SIG-M5 (cell line): ENCODE measurements at places on chromosomes 2 and 18.

DNA sequence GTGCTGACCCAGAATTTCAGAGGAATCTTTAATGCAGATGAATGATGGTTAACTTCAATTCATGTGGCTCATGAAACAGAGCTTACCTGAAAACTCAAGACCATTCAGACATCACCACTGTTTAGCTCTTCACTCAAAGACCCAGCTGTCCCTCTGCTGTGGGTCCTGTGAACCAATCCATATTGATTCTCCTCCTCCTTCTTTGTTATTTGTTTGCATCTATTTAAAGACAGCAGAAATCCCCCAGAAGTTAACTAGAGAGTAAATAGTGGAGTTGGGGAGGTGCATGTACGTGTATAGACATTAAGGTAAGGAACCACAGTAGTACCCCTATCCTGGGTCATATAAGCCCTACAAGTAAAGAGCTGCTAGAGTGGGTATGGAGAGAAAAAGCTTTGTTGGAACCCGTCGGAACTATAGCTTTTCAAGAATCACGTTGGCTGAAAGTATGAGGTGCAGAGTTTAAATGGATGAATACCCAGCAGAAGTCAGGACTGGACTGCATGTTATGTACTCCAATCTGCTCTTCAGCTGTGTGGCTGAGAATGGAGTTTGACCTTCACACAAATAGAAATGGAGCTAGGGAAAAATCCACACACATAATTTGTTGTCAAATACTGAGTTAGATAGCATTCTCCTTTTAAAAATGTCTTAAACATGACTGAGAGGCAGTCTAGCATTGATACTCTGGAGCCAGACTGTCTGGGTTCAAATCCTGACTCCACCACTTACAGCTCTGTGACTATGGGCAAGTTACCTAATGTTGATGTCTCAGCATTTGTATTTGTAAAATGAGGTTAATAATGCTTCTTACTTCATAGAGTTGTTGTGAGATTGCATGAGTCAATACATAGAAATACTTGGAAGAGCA is 81.7 kb upstream of the HK2 start:
- no peak for DNase-seq

GRCh38 chr2:234676783-234677450 is 180.0 kb upstream of the ARL4C start:
- no peak for DNase-seq

DNA sequence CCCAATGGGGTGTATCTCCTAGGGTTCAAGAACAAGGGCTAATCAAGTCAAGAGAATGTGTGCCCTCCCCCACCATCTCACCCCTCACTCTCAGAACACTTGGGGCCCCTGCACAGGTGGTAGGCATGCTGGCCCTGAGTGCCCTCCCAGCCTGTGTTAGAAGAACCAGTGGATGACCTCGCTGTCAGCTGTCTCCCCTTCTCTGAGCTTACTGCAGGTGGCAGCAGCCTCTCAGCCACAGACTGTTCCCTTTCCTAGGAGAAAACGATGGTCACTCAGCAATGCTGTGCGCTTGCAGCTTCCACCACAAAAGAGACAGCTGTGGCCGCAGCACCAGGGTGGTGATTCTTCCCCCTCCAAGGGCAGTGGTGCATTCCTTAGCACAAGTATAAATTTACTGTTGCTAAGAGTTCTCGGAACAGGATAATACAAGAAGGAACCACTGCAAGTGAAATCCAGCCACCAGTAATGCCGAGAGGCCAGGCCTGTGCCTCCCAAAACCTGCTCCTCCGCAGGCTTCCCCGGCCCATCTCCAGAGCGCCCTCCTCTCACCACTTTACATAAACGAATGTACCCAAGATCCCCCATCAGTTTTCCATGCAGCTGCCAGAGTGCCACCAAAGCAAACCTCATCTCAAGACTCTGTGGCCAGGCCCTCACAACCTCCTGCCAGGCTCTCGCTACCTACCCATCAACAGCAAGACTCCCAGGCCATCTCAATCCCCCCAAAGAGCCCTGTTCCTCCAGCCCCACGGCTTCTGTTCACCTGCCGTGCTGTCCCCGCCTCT is 935 bp upstream of the RAMP1 start:
- DNase-seq, result no peak

DNA sequence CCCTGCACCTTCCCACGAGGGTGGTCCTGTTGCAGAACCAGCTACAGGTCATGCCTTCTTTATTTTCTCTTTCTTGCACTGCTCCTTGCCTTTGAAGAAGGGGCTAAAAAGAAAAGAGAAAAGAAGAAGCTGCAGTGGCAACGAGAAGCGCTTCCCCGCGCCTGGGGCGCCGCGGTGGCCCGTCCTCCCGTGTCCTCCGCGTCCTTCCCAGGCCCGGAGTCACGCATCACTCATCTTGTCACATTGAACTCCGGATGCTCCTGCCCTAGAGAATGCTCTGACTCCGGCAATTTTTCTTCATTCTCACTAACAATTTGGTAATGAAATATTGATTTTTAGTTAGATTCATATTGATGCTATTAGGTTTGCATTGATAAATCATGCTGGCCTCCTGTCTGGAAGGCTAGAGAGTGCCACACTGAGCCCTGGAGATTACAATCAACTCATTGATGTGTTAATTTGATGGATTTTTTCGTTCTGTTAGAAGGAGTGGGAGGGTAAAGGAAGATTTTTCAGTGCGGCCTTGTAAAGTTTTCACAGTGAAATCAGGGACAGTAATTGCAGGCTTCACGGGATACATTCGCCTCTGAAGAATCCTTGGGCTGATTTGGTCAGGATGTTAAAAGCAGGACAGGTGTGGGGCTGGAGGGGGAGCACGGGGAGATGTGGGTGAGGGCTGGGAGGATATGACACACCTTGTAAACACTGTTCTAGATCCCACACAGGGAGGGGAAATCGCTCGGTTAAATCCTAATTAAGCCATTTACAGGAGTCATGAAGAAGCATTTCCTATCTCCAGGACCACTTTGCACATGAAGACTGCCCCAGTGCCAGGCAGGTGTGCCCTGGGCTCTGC is 349.3 kb downstream of the ZNF516 start:
- no peak for DNase-seq

DNA sequence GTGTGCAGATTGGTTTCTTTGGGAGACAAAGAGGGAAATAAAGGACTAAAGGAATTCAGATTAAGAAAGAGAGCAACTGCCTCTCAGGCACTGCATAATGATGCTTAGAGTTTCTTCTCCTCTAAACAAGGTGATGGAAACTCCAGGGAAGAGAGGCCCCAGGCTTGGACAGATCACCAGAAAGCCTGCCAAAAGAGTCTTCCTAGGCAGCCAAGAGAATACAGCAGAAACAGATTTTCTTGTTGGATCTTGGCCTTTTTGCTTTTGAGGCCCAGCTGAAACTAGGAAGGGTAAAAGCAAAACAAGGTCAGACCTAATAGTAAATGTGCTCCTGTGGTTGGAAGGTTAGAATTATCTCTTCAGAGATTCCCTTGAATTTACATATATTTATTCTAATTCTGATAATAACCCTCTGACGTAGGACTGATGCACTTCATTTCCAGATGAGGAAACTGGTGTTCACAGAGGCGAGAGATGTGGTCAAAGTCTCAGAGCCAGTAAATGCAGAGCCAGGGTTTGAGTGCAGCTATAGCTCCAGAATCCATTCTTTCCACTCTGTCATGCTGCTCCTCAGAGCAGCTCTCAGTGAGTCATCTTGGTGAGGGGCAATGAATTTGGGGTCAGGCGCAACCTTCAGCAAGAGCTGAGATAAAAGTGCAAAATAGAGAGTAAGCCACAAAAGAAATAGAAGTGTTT is 142.3 kb upstream of the FBXO11 start:
- DNase-seq, result no peak

DNA sequence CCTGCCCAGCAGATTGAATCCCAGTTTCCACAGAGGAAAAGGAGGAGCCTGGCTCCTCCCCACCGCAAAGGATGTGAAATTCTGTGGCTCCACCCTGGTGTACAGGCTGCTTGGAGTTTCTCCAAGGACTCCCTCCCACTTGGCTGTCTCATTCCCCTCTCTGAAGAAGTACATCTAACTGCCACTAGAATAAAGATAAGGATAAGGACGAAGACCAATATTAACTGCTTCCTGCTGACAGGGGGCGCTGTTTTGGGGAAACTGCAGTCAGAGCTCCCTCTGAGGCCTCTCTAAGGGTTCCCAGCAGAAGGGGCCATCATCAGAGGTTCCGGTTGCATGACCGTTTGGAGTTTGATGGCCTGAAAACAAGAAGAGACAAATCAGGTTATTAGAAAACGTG is 790.9 kb downstream of the CPS1 start:
- DNase-seq, result no peak

DNA sequence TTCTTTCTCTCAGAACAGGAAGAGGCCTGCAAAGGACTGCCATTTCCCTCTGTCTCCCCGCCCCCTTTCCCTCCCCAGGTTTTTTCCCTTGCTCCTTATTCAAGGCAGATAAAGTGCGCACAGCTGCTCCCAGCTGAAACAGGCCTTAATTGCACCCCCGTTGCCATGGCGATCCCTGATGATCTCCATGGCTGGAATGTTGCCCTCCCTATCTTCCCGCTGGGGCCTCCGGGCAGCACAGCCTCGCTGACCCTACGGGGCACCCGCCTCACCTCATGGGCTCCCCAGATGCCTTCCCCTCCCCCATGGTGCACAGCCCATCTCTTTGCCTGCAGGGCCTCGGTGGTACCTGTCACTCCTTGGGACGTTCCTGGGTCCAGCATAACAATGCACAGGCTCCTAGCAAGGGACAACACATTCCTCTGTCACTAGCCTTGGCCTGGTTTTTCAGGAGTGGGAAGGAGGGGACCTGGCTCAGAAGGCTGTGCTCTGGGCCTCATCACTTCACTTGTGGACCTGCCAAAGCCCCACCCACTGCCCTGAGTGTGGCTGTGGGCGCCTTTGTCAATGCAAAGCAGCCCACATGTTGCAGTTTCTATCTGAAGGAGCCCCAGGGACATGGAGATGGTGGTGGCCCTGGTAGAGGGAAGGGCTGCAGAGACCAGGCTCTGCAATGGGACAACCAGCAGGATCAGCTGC is 115.0 kb downstream of the CELF4 start:
- DNase-seq, result no peak

DNA sequence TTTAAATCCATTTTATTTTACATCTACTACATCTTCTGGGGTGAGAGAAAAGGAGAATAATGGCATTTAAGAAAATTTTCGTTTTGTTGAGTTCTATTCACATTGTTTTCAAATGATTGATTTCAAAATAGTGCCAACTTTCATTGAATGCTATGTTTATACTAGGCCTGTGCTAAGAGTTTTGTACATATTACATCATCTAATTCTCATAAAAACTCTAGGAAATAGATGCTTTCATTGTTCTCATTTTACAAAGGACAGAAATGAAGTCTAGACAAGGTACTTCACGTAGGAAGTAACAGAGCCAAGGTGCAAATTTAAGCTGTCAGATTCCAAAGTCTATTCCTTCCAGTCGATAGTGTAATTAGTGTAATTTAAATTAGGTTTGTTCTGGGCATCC is 402.8 kb upstream of the UBE2E3 start:
- DNase-seq, result no peak
